ENCODE measurements at places on chromosomes 6 and 20.

GRCh38 chr6:116512111-116512559 lies 696 bp downstream of the CALHM5 start:
- DNase-seq: no peak

GRCh38 chr20:24357177-24357576 lies 112.3 kb upstream of the SYNDIG1 start:
- no peak for DNase-seq

- peak; percentile 91 for DNase-seq
These were observed 345.2 kb downstream of the GJA1 start for GRCh38 chr6:121780325-121781321.

GRCh38 chr6:44969446-44970185 lies 358.5 kb upstream of the RUNX2 start:
- DNase-seq: no peak

DNA sequence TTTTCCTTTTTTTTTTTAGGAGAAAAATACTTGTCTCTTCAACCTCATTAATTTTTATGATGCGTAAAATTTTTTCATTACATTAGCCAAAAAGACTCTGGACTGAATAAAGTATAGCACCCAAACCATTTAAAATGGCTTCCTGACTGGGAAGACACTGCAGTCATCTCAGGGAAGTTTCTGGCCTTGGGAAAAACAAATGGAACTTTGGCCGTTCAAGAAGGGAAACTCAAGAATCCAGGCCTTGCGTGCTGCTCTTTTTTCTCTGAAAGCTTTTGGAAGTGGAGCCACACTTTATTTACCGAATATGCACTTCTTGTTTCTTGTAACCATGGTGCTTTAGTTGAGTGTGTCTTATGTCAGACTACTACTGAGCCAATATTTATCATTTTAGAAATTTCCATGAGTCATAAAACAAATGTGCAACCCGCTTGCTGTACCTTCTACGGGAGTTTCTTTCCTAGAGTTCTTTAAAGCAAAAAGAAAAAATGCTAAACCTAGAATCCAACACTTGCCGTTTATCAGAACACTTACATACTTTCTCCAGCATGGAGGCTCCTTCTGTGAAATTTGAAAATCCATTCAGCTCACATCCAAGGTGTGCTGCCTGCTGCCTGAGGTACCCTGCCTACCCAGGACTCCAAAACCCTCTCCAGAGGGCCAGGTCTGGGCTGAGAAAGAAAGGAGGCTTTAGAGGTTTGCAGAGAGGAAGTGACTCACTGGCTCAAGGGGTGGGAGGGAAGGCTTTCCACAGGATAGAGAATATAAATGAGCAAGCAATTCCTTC lies 11.5 kb upstream of the DSTN start:
- peak; percentile 90 for DNase-seq

DNA sequence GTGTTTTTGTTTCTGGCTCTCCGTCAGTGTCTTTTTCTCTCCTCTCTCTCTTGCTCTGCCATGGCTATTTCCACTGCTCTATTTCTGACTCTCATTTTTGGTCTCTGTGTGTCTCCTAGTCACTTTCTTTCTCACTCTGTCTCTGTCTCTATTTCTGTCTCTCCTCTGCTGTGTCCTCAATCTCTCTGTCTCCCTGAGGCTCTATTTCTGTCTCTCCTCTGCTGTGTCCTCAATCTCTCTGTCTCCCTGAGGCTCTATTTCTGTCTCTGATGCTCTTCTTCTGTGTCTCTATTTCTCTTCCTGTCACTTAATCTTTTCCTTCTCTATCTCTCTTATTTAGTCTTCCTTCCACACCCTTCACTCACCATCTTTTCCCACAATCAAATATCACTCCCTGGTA lies 8.4 kb downstream of the PRSS16 start:
- DNase-seq: no peak
